ENCODE measurements at places on chromosomes 12 and 14. TPM values are rescaled to one million over a fixed set of nuclear protein-coding genes. Genes with fewer than 3 reads are reported as not detected.

JAG2 gene
- total RNA-seq: 11.2 TPM

TAS2R8 gene
- not detected for total RNA-seq

LALBA gene
- not detected for total RNA-seq

NKX2-1 gene
- total RNA-seq: not detected

SERPINA6 gene
- not detected for total RNA-seq

JPH4 gene
- not detected for total RNA-seq

ITGB7 gene
- 239 TPM for total RNA-seq

TMPRSS12 gene
- not detected for total RNA-seq

VPS29 gene
- total RNA-seq: 106 TPM

MANSC4 gene
- total RNA-seq: not detected

NFATC4 gene
- total RNA-seq: not detected

DNA sequence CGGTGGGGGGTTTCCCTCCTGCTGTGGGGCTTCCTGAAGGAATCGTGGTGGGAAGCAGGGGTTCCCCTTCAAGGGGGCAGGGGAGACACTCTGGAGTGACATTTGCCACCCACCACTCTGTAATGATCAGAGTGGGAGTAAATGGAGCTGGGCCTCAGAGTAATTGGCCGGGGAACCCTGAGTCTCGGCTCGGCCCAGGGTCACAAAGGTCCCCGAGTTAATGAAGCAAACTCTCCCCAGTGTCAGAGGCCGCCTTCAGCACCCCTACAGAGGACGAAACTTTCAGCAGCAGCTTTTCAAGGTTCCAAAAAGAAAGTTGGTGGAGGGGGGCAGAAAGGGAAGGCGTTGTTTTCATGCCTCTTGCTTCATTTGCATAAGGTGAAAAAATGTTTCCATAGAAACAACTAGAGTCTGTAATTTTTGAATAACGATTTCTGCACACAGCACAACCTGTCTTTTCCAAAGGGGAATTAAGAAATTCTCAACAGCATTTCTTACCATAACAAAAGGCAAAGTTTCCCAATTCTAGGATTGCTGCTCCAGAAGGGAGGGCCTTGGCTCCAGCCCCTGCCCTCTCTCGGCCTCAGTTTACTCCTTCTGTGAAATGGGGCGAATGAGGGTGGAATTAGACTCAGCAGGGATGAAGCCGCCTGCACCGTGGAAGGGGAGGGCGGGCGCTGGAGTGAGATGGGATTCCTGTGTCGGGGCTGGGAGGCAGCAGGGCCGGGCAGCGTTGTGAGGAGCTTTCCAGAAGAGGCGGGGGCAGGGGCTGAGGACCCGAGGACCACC, 67.0 kb upstream of the BEGAIN start:
- H3K4me3 ChIP-seq: no peak overlapping the region
- no peak overlapping the region for H3K27ac ChIP-seq
- H3K4me1 ChIP-seq: peaks cover 5% of the 10 kb centered on the region
- no peak for DNase-seq
- H3K36me3 ChIP-seq: no peaks in the 10 kb centered on the region
- H3K27me3 ChIP-seq: peaks cover 10% of the 10 kb centered on the region

GRCh38 chr12:118065380-118065779, 4.4 kb upstream of the WSB2 start:
- H3K4me3 ChIP-seq: peak overlapping the region; percentile 93
- peaks cover 46% of the 10 kb centered on the region for H3K4me1 ChIP-seq
- no peaks in the 10 kb centered on the region for H3K27me3 ChIP-seq
- DNase-seq: no peak
- H3K27ac ChIP-seq: no peak overlapping the region

GRCh38 chr14:63045234-63045611, at the start of gene KCNH5:
Gene KCNH5, minus strand, starts transcription at chr14:63045458. Its CDS starts 272 bp downstream, at chr14:63045186.
- H3K4me3 ChIP-seq: no peak within 1 kb of the TSS
- H3K4me1 ChIP-seq: no peaks in the 10 kb centered on the region
- no peaks in the 10 kb centered on the region for H3K36me3 ChIP-seq

- no peak overlapping the region for H3K4me3 ChIP-seq
- DNase-seq: no peak
- H3K36me3 ChIP-seq: no peaks in the 10 kb centered on the region
- H3K27ac ChIP-seq: no peak overlapping the region
Measured at GRCh38 chr12:14560904-14561574, 6.6 kb downstream of the PLBD1 start.

GRCh38 chr14:88075269-88075981, 70.5 kb downstream of the GPR65 start:
- H3K4me1 ChIP-seq: no peaks in the 10 kb centered on the region
- no peaks in the 10 kb centered on the region for H3K36me3 ChIP-seq
- H3K4me3 ChIP-seq: no peak overlapping the region
- H3K27ac ChIP-seq: no peak overlapping the region
- DNase-seq: no peak
- peaks cover 19% of the 10 kb centered on the region for H3K27me3 ChIP-seq

GRCh38 chr12:5945071-5946008, at the start of gene ANO2:
Gene ANO2, minus strand, starts transcription at chr12:5945259. Its CDS starts 42 bp downstream, at chr12:5945217.
- no peak for DNase-seq
- H3K4me3 ChIP-seq: no peak within 1 kb of the TSS
- H3K4me1 ChIP-seq: no peaks in the 10 kb centered on the region
- H3K27ac ChIP-seq: no peak within 1 kb of the TSS
- H3K27me3 ChIP-seq: peaks cover 58% of the 10 kb centered on the region

GRCh38 chr14:50354527-50354926, 42.2 kb downstream of the CDKL1 start:
- peaks cover 2% of the 10 kb centered on the region for H3K4me1 ChIP-seq
- no peak overlapping the region for H3K4me3 ChIP-seq
- no peak for DNase-seq

DNA sequence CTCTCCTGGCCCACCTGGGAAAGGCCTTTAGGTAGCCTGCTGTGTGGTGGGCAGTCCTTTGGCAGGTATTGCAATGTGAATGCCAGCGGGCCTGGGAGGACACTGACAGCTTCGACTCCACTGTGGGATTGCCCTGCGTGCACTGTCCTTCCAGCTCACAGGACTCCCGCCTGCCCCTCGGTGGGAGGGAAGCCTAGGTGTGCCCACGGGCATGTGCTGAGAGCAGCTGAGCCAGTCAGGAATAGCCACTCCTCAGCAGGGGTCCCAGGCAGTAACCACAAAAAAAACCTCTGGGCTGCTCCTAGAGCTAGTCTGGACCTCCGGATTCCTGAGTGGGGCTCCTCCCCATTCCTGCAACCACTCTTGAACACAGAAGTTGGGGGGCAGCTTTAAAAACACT, 278.2 kb downstream of the FOXN3 start:
- no peaks in the 10 kb centered on the region for H3K4me1 ChIP-seq
- H3K4me3 ChIP-seq: no peak overlapping the region
- no peak overlapping the region for H3K27ac ChIP-seq
- H3K27me3 ChIP-seq: peaks cover 11% of the 10 kb centered on the region
- no peak for DNase-seq
- H3K36me3 ChIP-seq: no peaks in the 10 kb centered on the region

DNA sequence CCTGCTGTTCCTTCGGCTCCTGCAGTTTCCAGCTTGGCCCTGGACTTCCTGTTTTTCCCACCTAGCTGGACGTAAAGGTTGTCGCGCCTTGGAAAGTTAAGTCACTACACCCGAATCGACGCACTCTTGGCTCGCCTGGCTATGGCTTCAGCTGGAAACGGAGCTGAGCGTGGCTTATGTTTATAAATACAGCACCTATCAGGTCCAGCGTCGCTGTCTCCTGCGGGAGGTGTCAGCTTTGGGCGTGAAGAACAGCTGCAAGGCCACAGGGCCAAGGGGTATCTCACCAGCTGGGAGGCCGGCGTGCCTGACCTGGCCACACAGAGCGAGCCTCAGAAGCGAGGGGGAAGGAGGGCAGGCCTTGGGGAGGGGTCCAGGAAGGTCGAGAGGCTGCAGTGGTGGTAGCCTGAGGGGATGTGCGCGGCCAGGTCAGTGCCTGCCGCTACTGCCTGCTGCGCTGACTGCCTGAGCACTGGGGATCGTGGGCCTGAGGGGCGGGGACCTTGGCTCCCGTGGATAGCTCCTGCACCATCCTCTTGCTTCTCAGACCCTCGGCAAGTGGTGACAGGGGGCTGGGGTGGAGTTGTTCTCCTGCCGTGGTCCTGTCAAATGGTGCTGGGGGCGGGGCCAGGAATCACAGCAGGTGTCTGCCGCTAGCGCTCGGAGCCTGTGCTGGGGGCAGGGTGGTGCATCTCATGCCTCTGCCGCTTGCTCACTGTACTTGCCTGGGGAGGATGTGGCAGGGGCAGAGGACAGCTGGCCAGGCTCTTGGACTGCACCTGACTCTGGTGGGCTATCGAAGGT, 12.5 kb downstream of the PACS2 start:
- no peak overlapping the region for H3K4me3 ChIP-seq
- H3K27me3 ChIP-seq: no peaks in the 10 kb centered on the region
- H3K4me1 ChIP-seq: peaks cover 18% of the 10 kb centered on the region
- peaks cover 4% of the 10 kb centered on the region for H3K36me3 ChIP-seq

- no peaks in the 10 kb centered on the region for H3K4me1 ChIP-seq
- H3K36me3 ChIP-seq: peaks cover 51% of the 10 kb centered on the region
- no peak overlapping the region for H3K27ac ChIP-seq
- no peak for DNase-seq
Measured at GRCh38 chr12:132018193-132018916, 68.6 kb downstream of the EP400 start.

DNA sequence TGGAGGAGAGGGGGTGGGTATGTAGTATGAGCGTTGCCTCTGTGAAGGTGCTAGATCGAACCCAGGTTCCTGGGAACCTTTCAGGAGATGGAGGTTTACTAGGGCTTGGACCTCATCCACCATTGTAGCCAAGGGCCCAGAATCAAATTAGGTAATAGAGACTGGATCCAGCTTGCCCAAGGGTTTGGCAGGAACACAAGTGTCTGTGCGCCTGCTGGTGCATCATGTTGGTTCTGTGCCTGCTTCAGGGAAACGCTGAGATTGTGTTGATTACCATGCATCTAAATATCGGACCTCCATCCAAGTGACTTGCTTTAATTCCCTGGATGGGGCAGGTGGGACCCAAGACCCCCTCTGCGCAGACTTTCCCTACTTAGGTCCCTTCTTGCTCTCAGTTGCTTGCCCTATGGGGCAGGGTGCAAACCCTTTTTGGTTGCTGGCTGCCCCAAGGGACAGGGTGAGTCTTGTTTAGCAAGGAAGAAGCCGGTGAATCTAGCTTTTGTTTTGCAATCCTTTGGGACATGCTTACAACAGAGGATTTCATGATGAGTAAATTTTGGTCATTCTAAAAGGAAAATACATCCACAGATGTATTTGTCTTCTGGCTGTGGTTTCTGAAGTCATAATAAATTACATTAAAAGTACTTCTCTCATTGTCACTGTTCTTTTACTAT, 189.8 kb upstream of the PRICKLE1 start:
- no peaks in the 10 kb centered on the region for H3K36me3 ChIP-seq
- no peaks in the 10 kb centered on the region for H3K27me3 ChIP-seq
- H3K4me1 ChIP-seq: no peaks in the 10 kb centered on the region
- no peak overlapping the region for H3K4me3 ChIP-seq

GRCh38 chr12:48988030-48988649, 10.0 kb downstream of the WNT1 start:
- no peak overlapping the region for H3K4me3 ChIP-seq
- peak; percentile 93 for DNase-seq
- no peaks in the 10 kb centered on the region for H3K36me3 ChIP-seq
- peaks cover 7% of the 10 kb centered on the region for H3K4me1 ChIP-seq

DNA sequence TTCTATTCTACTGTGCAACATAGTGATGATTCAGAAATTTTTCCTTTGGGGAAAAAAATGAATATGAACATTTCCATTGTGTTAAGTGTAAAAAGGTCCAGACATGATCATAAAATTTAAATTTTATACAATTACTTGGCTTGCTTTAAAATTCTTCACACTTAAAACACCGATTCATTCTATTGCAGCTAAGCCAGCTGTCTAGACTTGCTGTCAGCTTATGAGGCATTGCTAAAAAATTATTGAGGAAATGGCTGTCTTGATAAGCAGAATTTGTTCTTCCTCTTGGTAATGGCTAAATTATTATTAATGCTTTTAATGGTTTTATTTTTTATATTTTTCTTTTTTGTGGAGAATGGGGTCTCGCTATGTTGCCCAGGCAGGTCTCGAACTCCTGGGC, 1.8 kb downstream of the LYSET start:
- no peaks in the 10 kb centered on the region for H3K27me3 ChIP-seq
- peaks cover 25% of the 10 kb centered on the region for H3K4me1 ChIP-seq
- no peak overlapping the region for H3K27ac ChIP-seq
- H3K4me3 ChIP-seq: no peak overlapping the region

DNA sequence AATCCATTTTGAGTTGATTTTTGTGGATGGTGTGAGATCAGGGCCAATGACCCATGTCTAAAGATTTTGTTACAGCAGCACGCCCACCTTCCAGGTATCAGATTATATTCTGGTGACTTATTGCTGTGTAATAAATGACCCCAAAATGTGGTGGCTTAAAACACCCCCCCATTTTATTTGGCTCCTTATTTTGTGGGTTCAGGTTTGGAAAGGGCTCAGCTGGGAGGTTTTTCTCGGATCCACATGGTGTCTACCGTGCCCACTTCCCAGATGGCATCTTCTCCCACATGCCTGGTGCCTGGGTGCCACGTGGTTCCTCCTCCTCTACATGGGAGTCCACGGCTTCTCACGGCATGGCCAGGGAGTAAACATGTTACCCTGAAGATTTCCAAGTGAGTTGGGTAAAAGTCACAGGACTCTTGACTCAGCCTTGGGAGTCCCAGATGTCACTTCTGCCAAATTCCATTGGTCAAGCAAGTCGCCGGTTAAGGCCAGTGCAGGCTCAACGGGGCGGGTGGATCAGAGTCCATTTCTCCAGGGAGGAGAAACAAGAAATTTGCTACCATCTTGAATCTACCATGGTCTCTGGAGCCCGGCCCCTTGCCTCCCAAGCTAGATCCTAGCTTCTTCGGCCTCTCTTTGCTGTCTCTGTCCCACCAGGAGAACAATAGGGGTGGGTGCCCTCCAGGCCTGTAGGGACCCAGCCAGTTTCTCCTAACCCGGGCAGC, 214.3 kb downstream of the KIF26A start:
- no peak overlapping the region for H3K27ac ChIP-seq
- H3K4me3 ChIP-seq: no peak overlapping the region
- no peak for DNase-seq
- no peaks in the 10 kb centered on the region for H3K4me1 ChIP-seq
- H3K36me3 ChIP-seq: no peaks in the 10 kb centered on the region

- peaks cover 20% of the 10 kb centered on the region for H3K4me1 ChIP-seq
- DNase-seq: peak; percentile 62
- H3K27ac ChIP-seq: peak overlapping the region; percentile 35
- no peaks in the 10 kb centered on the region for H3K27me3 ChIP-seq
- H3K4me3 ChIP-seq: no peak overlapping the region
Measured at GRCh38 chr12:121916719-121917118, 1.7 kb upstream of the CFAP251 start.

GRCh38 chr12:97267594-97268202, 194.9 kb upstream of the RMST start:
- H3K27ac ChIP-seq: no peak overlapping the region
- no peak overlapping the region for H3K4me3 ChIP-seq
- H3K4me1 ChIP-seq: no peaks in the 10 kb centered on the region
- no peaks in the 10 kb centered on the region for H3K27me3 ChIP-seq

DNA sequence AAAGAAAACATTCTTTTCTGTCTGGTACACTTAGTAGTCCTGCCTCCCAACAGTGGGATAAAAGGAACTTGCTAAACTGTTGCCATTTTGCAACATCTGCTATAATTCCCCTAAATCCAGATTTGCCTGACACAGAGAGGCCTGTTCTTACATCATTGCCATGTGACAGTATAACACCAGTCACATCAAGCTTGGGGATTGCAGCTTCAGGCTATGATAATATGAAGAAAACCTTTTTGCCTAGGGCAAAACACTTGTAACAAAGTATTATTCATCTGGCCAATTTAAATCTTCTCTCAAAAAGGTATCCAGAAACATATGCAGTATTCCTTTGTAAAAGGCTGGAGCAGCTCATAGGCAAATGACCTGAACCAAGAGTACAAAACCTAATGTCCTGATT, 80.9 kb upstream of the OTX2 start:
- no peaks in the 10 kb centered on the region for H3K36me3 ChIP-seq
- H3K4me1 ChIP-seq: no peaks in the 10 kb centered on the region
- no peak for DNase-seq
- no peak overlapping the region for H3K4me3 ChIP-seq
- no peak overlapping the region for H3K27ac ChIP-seq

Data from activated CD4-positive, alpha-beta T cell treated with anti-CD3 and anti-CD28 coated beads, Interleukin-2, amount 10 ng/mL, durations not matched to agents 24 days and 14 days (primary cell).